ENCODE measurements at places on chromosomes 1 and 21.

GRCh38 chr21:15421441-15421881 lies 308.3 kb upstream of the USP25 start:
- no peak for DNase-seq

- DNase-seq = no peak
These were observed 318.4 kb downstream of the RPS6KC1 start for GRCh38 chr1:213369465-213369864.

GRCh38 chr1:54300401-54300800 lies 100.4 kb downstream of the MRPL37 start:
- DNase-seq = no peak

GRCh38 chr21:42737951-42738590 lies 84.7 kb downstream of the PDE9A start:
- DNase-seq = no peak

DNA sequence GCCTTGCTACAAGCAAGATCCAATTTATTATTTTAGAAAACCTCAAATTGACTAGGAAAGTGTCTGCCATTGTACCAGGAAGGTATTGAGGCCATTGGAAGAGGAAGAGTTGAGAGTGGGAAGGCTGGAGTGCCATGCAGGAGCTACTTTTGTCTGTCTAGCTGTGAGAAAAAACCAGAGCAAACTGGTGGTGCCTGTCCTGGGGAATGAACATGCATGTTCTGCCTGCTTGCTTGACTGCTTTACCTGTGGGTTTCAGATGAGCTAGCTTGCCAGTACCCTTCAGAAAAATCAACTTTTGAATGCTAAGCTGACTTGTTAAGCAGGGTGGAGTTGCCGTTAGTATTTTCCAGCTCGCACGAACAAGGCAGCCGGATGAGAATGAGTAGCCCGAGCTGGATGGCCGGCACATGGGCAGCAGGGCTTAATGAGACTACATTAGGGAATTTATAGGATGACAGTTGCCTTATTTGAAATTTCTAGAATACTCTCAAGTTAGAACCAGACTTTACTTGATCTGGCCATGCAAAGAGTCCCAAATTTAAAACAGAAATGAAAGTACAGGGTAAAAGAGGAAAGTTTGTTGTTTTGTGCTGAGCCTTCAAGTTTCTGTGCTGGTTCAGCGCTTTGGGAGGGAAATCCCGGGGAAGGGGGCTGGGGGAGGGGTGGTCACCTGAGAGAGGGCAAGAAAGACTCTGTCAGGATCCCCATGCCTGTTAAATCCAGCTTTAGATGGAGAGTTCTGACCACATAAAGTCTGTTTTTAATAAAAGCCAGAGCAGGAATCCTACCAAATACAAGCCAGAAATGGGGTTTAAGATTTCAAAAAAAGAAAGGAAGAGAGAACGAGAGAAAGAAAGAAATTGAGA lies 29.6 kb upstream of the C1orf105 start:
- peak; percentile 37 for DNase-seq

DNA sequence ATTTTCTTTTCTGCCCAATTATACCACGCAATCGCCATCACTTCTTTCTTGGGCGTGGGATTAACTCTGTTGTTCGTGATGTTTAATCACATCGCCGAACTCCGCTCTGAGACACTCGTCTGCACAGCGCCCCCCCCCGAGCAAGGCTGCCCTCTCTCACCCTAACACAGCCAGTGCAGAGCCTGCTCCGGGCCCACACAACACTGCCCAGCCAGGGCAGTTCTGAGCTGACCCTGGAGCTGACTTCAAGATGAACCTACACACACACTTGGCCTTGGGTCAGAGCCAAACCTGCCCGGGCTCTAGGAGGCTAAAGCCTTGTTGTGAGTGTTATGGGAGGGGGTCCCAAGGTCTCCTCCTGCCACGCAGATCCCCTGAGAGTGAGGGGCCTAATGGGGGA lies 64.6 kb upstream of the LRP8 start:
- no peak for DNase-seq

- no peak for DNase-seq
These were observed 18.8 kb downstream of the AVPR1B start for GRCh38 chr1:206098242-206098919.

DNA sequence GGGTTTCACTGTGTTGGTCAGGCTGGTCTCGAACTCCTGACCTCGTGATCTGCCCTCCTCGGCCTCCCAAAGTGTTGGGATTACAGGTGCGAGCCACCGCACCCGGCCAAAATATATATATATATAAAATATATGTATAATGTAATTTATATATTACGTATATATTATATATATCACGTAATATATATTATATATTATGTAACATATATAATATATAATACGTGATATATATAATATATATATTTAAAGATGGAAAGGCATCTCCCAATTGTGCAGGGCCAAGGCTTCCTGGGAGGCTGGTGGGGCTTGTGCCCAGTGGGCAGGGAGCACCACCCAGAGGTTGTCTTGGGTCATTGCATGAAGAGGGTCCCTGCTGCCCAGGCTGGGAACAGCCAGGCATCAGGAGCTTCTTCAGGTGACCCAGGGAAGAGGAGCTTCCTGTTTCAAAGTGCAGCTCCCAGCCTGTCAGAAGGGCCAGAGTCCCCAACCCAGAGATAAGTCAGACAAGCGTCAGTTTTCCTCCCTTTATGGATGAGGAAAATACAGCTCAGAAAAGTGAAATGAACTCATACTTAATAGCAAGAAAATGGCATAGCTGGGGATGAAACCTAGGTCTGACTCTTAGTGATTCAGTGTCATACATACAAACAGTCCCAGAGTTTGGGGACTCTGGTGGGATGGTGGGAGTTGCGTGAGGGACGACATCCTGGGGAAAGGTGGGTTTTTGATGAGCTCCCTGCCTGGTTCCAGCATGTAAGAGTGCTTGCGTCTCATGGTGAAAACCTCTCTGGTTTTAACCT lies 12.0 kb downstream of the UBE2Q1 start:
- DNase-seq = peak; percentile 72

DNA sequence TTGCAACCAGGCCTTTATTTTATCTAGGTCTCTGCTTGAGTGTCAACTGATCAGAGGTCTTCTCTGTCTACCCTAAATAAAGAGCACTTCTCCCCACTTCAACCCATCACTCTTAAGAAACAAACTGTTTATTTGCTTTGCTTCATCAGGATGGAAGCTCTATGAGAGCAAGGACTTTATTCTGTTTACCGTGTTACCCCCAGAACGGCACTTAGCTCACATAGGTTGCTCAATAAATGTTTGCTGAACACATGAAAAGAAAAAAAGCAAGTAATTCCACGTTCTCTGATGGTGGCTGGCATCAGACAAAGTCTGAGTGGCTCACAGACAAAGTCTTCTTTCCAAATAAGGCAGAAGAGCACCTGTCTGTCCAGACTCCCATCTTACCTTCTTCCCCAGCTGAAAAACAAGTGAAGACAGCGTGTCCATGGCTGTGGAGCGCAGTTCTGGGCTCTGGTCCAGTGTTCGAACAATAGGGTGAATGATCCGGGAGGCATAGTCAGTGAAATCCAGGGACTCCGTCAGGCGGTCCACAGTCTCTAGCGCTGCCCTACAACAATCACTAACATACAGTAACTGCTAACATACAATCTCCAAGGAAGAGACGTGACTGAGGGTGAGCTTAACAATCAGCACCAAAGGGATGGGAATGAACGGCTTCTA lies 22.9 kb downstream of the ANGPTL7 start:
- no peak for DNase-seq

GRCh38 chr1:3805038-3805437 lies 8.7 kb upstream of the LRRC47 start:
- DNase-seq = no peak

GRCh38 chr1:73899311-73899710 lies 298.7 kb downstream of the LRRIQ3 start:
- no peak for DNase-seq

DNA sequence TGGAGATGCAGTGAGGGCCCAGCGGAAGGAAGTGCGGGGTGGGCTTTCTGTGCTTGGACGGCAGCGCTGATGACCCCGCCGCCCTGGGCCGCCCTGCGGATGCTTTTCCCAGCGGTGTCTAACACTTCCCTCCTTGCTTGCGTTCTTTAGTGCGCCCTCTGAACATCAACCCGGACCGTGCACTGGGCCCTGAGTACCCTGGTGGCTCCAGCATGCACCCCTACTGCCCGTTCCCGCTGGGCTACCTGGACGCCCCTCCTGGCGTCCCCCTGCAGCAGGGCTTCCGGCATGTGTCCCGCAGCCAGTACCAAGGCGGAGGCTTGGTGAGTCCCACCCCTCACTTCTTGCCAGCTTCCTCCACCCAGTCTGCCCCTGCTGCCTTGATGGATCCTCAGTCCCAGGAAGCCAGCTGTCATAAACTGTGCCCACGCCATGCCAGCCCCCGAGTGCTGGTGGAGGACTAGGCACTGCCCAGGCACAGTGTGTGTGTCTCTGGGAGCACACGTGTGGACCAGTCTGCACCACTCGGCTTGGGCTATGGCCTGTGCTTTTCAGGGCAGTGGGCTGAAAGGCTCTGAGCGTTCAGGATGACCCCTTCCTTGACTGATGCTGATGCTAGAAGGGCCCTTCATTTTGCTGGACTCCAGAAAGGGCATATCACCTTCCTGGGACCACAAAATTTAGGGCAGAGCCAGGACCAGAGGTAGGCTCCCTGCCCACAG lies 2.3 kb downstream of the DMRTB1 start:
- DNase-seq = no peak

- DNase-seq = no peak
These were observed 25.9 kb downstream of the TSPAN2 start for GRCh38 chr1:115063228-115063901.

GRCh38 chr1:201023920-201024624 lies 558 bp upstream of the KIF21B start:
- no peak for DNase-seq

DNA sequence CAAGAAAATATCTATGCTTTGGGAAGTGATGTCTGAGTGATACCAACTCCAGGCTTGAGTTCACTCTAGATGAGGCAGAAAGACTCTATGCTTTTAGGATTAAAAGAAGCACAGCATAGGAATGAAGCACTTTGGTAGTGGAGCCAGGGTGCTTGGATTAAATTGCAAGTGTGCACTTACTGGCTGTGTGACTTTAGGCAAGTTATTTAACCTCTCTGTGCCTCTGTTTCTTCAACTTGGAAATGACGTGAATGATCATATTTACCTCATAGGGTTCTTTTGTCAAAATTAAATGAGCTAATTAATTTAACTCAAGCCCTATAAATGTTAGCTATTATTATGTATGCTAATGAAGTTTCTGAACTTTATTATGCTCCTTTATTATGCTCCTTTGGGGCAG lies 446.1 kb downstream of the TTLL7 start:
- no peak for DNase-seq

DNA sequence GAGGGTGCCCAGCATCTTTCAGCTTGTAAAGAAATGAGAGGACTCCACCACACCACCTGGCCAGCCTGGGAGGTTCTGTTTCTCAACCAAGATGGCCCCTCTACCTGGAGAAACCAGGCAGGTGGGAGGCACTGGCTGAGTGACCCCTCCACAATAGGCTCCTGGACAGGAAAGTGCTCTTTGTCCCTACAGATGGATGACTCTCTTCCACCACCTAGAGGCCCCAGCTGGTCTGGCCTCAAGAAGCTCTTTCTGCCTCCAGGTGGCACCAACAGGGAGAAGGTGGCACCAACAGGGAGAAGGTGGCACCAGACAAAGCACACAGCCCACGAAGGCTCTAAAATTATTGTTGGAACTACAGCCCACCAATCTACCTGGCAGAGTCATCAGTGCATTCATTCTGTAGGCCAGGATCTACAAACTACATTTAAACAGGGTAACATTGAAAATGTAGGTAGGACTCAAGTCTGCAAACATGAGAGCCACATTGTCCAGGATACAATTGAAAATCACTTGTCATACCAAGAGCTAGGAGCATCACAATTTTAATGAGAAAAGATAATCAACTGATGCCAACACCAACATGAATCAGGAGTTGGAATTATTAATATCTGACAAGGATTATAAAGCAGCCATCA lies 14.4 kb downstream of the TMPRSS3 start:
- peak; percentile 64 for DNase-seq

DNA sequence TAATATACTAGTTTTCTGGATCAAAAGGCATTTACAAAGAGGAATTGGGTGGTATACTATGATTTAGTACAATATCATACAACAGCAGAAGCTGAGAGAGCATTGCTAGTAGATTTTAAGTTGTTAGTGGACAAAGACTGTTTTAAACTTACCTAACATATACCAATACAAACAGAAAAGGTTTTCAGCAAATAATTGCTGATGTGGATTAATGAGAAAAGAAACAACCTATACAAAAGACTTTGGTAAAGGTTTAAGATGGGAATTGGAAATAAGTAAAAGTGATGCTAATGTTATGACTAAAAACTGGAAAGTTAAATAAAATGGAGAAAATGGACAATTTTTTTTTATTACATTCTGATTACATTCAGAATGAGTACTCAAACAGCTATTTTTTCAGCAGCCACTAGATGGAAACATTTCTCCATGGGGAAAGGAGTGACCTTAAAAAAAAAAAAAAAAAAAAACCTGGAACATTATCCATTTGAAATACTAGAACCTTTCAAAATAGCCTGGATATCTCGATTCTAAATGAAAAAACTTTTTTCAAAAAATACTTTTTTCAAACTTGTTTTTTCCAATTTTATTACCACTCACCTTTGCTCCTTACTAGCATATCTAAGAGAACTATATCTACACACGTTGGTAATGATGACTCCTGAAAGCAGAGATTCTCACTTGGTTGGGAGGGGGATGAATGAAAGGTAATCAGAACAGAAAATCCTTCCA lies 55.4 kb downstream of the EPRS1 start:
- DNase-seq = peak; percentile 51

DNA sequence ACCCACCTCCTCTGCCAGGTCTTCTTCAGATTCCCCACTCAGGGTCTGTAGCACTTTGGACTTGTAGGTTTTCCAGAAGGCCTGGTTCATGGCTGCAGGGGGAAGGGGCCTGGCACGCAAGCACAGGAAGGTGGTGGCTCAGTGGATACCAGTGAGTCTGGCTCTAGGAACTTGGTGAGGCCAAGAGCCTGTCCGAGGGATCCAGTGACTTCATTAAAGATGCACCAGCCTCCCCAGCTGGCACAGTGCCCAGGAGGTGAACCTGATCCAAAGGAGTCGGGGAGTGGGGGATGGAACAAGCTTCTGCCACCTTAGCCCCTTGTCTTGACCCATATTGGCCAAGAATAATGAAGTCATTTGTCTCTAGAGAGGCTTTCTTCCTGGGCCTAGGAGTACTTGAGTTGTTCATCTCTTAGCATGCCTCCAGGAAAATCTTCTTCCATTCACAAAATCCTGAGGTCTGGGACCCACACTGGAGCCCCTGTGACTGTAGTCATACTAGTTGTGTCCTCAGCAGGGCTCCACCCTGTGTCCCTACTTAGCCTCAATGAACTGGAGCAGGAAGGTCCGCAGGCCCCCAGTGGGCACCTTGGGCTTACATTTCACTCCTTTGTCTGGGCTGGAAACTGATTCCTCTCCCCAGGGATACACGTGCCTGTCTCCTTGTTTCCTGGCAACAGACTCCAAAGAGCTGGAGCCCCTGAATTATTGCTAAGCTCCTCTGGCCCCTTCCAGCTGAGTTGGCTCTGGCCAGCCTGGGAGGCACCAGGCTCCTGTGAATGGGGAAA lies at the start of gene C1orf232:
TSS of gene C1orf232 (minus strand) at position 554 of the 788 bp plus-strand sequence. CDS start at position 90, 464 bp downstream.
- no peak for DNase-seq

Measured in OCI-LY7 (cell line).